ENCODE measurements at places on chromosomes 6 and 20.

DNA sequence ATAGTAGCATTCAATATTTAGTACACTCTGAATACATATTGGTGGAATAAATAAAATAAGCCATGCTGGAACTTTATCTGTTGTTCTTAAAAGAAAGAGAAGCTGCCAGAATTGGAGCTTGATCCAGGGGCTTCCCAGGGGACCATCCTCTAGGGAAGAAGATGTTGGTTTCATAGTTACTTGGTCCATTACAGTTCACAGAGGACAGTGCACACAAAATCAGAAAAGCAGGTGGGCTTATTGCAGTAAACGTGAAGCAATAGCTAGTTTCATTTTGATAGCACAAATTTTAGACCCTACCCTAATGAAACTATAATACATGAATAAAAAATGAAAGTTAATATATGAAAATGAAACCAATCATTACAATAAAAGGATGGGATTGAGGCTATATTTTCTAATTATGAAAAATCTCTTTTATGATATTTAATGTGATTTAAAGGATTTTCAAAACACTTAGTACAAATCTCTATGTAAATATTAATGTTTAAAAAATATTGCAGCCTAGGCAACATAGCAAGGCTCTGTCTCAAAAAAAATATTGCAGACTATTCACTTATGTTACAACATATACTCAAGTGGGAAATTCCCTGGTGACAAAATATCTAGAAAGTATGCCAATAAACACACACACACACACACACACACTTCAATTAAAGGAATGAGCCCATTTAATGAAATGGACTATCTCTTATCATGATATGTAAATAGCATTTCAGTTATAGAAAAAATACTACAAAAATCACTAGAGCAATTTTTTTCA, 227.0 kb upstream of the MARCKS start:
- no peak for DNase-seq

DNA sequence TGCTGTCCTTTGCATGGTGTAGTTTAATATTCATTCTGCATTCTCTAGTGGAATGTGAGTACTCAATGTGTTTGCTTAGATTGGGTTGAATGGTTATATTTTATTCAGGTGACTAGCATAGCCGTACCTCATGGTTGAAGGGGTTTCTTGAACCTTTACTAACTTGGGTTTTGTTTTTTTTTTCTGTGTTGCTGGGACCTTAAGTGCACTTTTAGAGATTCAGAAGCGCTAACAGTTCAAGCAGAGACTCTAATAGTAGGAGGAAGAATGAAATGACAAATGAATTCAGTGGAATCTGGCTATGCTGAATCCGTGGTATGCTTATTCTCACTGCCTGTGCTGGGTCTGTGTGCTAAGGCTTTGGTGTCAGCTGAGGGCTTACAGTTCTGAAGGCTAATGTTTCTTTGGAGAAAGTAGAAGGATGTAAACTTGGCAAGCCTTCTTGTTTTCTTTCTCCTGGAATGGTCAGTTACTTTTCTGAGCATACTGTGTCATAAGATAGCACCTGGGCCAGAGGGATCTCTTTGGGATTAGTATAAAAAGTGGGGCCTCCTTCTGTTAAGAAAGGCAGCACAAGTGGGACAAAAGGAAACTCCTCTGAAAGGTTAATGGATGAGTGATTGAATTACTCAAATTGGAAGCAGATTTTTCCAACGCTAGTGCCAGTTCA, 28.7 kb downstream of the RNF144B start:
- no peak for DNase-seq

- DNase-seq: no peak
Measured at GRCh38 chr20:22513574-22513973, 70.8 kb downstream of the FOXA2 start.

- no peak for DNase-seq
Measured at GRCh38 chr20:5480824-5481600, 164.3 kb upstream of the PROKR2 start.

DNA sequence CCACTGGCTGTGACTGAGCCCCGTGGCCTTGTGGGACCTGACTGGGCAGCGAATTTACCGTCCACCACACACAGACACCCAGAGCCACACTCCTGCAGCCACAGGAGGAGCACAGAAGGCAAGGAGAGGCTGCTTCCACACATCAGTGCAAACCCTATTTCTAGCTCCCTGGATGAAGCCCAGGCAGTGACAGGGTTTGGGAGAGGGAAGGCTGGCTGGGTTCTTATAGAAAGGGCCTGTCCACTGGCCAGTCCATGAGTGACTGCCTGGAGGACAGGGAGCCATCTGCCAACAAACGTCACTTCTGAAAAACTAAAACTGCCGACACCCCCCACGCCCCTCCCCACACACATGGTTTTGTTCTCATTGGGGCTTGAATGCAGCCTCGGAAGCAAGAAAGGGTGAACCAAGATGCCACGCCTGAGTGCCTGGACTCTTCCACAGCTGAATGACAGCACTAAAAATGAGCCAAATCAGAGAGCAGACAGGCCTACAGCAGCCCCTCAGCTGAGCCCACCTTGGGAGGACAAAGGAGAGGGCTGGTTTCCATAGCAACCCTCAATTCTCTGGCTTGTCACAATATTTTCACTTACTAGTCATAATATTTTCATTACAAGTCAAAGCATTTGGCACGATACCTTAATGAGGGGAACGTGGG, 38.4 kb downstream of the RRBP1 start:
- DNase-seq: no peak
